ENCODE measurements at places on chromosomes 6 and 20.

DNA sequence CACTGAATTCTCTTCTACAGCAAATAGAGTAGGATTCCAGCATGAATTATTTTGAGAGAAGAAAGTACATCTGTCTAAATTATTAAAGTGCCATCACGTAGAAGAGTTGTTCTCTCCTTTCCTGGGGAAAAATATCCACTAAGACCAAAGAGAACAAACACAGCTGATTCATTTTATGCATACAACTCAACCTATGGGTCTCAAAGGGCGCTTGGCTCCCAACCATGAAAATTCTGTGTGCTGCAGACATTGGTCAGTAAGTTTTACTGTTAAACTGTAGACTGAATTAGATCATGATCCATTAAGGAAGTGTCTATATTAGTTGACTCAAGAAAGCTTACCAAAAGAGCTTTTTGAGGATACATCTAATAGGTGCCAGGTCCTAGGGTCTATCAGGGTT is 83.5 kb downstream of the FRK start:
- no peak overlapping the region for H3K4me3 ChIP-seq
- no peaks in the 10 kb centered on the region for H3K4me1 ChIP-seq
- no peaks in the 10 kb centered on the region for H3K27me3 ChIP-seq
- no peak for DNase-seq

DNA sequence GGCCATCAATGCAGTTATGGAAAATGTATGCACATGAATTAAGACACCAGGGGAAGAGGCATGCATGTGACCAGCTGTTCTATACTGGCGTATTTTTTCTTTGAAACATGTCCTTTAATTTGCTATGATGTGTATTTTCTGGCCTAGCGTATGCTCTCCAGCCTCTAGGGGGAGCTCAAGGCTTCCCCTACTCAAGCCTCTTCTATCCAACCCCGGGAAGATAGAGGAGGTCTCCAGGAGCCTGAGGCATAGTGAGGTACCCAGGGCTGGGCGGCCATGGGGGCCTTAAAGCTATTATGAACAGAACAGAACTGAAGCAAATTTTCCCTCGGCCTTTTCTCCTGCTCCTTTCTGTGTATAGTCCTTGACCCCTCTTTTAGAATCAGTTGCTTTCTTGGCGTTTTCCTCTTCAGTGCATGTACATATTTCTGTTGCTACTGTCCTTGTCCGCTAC is 528.9 kb downstream of the MAFB start:
- peak; percentile 59 for DNase-seq
- no peak overlapping the region for H3K27ac ChIP-seq
- H3K27me3 ChIP-seq: no peaks in the 10 kb centered on the region
- no peaks in the 10 kb centered on the region for H3K36me3 ChIP-seq

DNA sequence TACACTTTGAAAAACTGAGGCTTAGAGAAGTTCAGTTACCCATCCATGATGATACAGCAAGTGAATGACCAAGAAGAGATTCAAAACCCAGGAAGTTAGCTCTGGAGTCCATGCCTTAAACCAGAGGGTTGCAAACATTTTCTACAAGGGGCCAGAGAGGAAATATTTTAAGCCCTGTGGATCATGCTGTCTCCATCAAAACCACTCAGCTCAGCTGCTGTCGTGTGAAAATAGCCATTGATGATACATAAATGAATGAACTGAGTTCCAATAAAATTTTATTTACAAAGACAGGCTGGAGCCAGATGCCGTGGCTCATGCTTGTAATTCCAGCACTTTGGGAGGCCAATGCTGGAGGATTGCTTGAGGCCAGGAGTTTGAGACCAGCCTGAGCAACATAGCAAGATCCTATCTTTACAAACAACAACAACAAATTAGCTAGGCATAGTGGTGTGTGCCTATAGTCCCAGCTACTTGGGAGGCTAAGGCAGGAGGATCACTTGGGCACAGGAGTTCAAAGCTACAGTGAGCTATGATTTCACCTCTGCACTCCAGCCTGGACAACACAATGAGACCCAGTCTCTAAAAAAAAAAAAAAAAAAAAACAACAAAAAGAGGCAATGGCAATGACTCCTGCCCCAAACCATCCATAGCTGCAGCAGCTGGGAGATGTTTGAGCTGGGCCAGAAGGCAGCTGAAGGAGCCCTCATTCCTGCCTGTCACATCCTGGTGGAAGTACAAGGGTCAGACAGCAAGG is 44.1 kb upstream of the RIN2 start:
- H3K4me1 ChIP-seq: no peaks in the 10 kb centered on the region
- H3K4me3 ChIP-seq: no peak overlapping the region
- no peak overlapping the region for H3K27ac ChIP-seq
- H3K27me3 ChIP-seq: no peaks in the 10 kb centered on the region
- H3K36me3 ChIP-seq: no peaks in the 10 kb centered on the region

GRCh38 chr20:20443504-20443903 is 75.6 kb downstream of the INSM1 start:
- no peak overlapping the region for H3K27ac ChIP-seq
- no peaks in the 10 kb centered on the region for H3K27me3 ChIP-seq
- H3K4me1 ChIP-seq: no peaks in the 10 kb centered on the region
- H3K36me3 ChIP-seq: peaks cover 24% of the 10 kb centered on the region
- no peak overlapping the region for H3K4me3 ChIP-seq

- H3K4me3 ChIP-seq: no peak overlapping the region
- H3K36me3 ChIP-seq: no peaks in the 10 kb centered on the region
- no peaks in the 10 kb centered on the region for H3K4me1 ChIP-seq
- H3K27ac ChIP-seq: no peak overlapping the region
- DNase-seq: no peak
Observed at GRCh38 chr20:53180928-53181362, 208.8 kb downstream of the TSHZ2 start.

GRCh38 chr20:53036992-53037391 is 64.8 kb downstream of the TSHZ2 start:
- DNase-seq: no peak
- H3K27ac ChIP-seq: no peak overlapping the region
- no peaks in the 10 kb centered on the region for H3K36me3 ChIP-seq
- no peaks in the 10 kb centered on the region for H3K27me3 ChIP-seq

- H3K27ac ChIP-seq: peak overlapping the region; percentile 25
- no peak overlapping the region for H3K4me3 ChIP-seq
- peaks cover 49% of the 10 kb centered on the region for H3K4me1 ChIP-seq
- no peaks in the 10 kb centered on the region for H3K36me3 ChIP-seq
- no peak for DNase-seq
Observed at GRCh38 chr6:33431880-33432541, 12.1 kb downstream of the SYNGAP1 start.

- H3K36me3 ChIP-seq: peaks cover 27% of the 10 kb centered on the region
- H3K27me3 ChIP-seq: no peaks in the 10 kb centered on the region
- no peak for DNase-seq
- H3K27ac ChIP-seq: peak overlapping the region; percentile 73
Observed at GRCh38 chr20:34581341-34582184, 23.0 kb downstream of the MAP1LC3A start.

- H3K4me1 ChIP-seq: no peaks in the 10 kb centered on the region
- H3K27me3 ChIP-seq: peaks cover 2% of the 10 kb centered on the region
- H3K27ac ChIP-seq: no peak overlapping the region
- H3K36me3 ChIP-seq: no peaks in the 10 kb centered on the region
- no peak for DNase-seq
Observed at GRCh38 chr20:1346315-1346969, 17.5 kb upstream of the SDCBP2 start.

DNA sequence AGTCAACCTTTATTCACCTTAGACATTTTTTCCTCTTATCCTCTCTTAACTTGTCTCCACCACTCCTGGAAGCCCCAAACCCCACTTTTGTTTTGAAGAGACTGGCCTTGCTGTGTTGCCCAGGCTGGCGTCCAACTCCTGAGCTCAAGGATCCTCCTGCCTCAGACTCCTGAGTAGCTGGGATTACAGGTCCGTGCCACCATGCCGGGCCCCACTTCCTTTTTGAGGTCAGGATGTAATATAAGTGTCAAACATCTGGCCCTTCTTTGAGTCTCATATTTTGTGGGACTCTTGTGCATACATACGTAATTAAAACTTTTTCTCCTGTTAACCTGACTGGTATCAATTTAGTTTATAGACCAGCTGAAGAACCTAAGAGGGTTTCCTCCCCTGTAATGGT is 1.4 kb upstream of the CDK19 start:
- H3K4me3 ChIP-seq: no peak overlapping the region
- DNase-seq: no peak
- H3K27ac ChIP-seq: no peak overlapping the region
- H3K27me3 ChIP-seq: no peaks in the 10 kb centered on the region

DNA sequence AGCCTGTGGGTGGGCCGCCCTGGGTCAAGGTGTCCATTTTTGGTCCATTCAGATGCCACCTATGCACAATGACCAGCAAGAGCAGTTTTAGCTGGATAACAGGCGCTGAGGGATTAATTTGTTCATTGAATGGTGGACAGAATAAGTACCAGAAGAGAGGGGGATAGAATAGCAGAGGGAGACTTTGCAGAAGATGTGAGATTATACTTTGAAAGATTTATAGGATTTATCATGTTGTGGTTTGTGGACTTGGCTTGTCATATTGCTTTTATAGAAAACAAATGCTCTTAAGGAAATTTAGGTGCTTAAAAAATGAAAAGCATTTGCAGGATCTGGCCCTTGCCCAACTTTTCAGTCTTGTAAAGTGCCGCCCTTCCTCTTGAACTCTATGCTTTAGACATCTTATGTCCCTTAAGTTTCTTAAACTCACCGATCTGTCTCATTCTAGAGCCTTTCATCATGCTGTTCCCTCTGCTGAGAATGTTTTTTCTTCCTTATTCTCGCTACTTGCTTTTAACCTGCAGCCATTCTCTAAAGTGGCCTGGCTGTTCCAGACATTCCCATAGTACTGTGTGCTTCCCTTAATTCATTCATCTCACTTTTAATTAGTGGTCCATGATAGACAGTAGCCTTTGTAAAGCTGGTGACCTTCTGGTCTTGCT is 42.5 kb downstream of the CD109 start:
- no peaks in the 10 kb centered on the region for H3K27me3 ChIP-seq
- no peak overlapping the region for H3K4me3 ChIP-seq
- no peak overlapping the region for H3K27ac ChIP-seq
- no peak for DNase-seq

DNA sequence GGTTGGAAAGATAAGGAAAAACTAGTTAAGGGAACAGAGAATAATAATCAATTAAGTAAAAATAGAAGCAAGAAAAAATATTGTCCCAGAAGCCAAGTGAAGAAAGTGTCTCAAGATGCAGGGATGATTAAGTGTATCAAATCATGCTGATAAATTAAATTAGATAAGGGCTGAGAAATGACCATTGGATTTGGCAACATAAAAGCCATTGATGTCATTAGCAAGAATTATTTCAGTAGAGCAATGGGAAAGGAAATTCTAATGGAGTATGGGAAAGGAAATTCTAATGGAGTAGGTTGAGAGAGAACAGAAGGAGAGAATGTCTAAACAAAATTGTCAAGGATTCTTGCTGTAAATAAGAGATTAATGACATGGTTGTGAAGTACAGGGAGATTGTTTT is 146.8 kb downstream of the TFAP2B start:
- no peaks in the 10 kb centered on the region for H3K4me1 ChIP-seq
- no peak for DNase-seq
- no peaks in the 10 kb centered on the region for H3K36me3 ChIP-seq

- no peaks in the 10 kb centered on the region for H3K36me3 ChIP-seq
- no peak overlapping the region for H3K27ac ChIP-seq
- no peaks in the 10 kb centered on the region for H3K27me3 ChIP-seq
- H3K4me3 ChIP-seq: no peak overlapping the region
Observed at GRCh38 chr6:108543175-108543940, 17.4 kb upstream of the FOXO3 start.

DNA sequence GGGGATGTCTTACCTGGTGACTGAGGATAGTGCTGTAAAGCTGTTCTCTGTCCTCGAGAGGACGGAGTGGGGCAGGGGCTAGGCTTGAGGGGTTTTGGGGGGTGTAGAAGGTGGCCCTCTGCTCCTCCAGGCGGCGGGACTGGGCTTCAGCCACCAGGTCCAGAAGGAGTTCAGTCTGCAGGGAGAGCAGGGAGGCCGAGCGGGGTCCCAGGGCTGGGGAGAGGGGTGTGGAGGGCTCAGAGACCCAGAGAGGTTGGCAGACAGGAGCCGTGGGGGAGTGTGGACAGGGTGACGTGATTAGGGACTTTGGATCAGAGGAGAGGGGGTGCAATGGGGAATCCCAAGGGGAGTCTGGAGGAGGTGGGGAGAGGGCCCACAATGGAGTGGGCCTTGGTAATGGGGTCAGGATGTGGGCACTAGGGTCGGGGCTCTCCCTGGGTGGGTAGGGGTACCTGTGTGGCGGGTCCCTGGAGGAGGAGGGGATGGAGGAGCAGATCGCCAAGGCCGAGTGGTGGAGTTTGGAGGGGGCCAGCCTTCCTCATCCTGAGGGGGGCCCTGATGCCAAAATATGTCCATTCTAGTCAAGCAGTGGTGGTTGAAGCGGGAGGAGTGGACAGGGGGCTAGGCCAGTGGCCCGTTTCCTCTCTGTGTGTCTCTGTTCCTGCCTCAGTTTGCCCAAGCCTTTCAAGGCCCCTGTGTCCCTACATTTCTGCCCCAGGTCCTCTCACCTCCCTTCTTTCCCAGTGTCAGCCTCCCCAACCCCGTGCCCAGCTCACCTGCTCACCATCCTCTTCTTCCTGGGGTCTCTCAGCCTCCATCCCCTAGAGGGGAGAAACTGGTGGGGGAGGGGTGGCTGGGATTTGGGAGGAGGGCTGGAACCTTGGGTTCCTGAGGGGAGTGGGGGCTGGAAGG is 491 bp downstream of the GPSM3 start:
- peaks cover 11% of the 10 kb centered on the region for H3K36me3 ChIP-seq
- peaks cover 68% of the 10 kb centered on the region for H3K4me1 ChIP-seq
- no peak for DNase-seq

DNA sequence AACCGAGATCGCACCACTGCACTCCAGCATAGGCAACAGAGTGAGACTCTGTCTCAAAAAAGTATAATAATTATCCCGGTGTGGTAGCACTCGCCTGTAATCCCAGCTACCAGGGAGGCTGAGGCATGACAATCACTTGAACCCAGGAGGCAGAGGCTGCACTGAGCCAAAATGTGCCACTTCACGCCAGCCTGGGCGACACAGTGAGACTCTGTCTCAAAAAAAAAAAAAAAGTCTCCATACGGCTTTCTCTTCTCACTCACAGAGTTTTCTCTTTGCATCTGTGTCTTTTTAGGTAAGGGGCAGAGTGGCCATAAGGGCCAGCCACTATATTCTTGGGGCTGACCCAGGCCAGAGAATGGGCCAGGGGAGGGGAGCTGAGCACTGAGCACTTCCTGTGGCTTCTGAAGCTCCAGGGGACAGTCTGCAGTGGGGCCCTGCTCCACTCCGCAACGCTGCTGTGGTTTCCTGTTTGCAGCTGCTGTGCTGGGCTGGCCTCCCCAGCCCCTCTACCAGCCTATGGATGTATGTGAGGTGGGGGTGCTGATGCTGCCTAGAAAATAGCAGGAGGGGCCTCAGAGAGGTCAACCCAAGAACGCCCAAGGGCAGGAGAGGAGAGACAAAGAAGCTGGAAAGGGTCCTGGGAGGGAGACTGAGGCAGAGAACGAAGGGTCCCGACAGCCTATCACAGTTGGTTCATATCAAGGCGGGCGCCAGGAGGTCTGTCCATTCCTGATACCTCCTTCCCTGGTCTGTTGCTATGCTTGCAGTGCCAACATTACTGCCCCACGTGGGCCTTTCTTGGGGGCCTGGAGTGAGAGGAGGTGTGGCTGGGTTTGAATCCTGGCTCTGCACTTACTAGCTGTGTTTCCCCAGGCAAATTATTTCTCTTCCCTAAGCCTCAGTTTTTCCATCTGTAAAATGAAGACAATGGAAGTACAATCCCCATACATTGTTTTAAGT is 16.0 kb downstream of the SLA2 start:
- H3K27ac ChIP-seq: no peak overlapping the region
- H3K4me1 ChIP-seq: no peaks in the 10 kb centered on the region
- no peaks in the 10 kb centered on the region for H3K36me3 ChIP-seq
- no peak for DNase-seq
- H3K27me3 ChIP-seq: no peaks in the 10 kb centered on the region
